ENCODE measurements at places on chromosomes 2 and 18.

DNA sequence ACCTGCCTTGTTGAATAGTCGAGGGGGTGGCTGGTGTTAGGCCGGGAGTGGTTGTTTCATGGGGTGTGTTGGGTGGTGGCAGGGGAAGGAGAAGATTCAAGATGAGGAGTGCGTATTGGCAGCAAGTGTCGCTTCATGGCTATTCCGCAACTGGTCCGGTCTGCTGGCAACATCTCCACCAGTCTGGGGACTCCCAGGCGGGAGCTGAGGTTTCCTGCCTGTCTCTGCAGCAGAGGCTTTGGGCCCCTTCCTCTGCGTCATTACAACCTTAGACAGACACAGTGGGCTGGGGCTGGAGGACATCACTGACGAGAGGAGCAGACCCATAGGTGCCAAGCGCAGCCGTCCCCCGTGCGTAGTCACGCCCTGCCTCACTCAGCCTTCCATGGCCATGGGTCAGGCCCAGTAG is 64.0 kb upstream of the MCFD2 start:
- DNase-seq: no peak

DNA sequence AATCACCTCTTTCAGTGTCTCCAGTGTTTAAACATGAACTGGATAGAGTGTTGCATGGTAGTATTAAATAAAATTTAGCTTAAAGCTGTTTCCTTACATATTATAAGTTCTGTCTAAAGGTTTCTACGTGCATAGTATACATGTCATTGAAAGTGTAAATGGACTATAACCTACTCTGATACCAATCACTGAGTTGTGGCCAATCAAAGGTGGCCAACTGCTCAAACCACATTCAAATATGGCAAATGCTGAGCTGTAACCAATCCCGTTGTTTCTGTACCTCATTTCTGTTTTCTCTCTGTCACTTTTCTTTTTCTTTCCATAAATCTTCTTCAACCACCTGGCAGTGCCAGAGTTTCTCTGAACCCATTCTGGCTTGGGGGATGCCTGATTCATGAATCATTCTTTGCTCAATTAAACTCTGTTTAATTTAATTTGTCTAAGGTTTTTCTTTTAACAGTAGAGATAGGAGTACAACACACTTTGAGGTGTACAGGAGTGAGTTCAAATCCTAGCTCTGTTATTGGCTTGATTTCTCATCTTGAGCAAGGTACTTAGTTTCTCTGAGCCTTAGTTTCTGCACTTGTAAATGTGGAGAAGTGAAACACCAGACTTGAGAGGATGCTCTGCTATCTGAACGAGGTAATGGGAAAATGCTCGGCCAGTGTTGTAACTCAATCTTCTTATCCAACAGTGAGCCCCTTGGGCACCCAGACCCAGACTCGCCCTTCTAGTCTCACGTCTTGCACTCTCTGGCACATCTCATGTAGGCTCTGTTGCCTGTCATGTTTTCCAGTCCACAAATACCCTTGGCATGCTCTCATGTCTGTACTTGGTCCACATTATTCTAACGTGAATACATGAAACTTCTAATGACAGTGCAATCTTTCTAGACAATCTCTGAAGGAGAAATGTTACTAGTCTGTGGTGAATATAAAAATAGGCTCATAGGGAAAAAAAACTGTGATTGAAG is 228.0 kb downstream of the PIK3C3 start:
- DNase-seq: no peak

- DNase-seq: no peak
Observed at GRCh38 chr2:105779394-105779793, 34.7 kb downstream of the NCK2 start.

DNA sequence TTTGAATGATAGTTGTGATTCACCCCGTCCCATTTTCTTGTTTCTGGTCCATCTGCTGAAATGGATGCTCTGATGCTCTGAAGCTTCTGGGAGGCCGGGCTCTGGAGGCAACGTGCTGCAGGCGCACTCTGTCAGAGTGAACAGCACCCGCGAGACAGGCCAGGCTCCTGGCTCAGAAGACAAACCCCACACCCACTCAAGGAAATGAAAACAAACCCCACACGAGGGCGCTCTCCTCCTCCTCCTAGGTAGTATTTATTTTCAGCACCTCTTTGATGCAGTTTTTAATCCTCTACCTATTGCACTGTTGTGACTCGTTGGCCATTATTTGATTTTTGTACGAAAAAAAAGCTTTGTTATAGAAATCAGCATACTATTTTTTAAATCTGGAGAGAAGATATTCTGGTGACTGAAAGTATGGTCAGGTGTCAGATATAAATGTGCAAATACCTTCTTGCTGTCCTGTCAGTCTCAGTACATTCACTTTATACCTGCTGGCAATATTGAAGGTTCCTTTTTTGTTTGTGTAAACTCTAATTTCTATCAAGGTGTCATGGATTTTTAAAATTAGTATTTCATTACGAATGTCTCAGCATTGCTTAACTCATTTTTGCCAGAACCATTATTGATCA is 10.3 kb upstream of the CHST10 start:
- peak; percentile 20 for DNase-seq

DNA sequence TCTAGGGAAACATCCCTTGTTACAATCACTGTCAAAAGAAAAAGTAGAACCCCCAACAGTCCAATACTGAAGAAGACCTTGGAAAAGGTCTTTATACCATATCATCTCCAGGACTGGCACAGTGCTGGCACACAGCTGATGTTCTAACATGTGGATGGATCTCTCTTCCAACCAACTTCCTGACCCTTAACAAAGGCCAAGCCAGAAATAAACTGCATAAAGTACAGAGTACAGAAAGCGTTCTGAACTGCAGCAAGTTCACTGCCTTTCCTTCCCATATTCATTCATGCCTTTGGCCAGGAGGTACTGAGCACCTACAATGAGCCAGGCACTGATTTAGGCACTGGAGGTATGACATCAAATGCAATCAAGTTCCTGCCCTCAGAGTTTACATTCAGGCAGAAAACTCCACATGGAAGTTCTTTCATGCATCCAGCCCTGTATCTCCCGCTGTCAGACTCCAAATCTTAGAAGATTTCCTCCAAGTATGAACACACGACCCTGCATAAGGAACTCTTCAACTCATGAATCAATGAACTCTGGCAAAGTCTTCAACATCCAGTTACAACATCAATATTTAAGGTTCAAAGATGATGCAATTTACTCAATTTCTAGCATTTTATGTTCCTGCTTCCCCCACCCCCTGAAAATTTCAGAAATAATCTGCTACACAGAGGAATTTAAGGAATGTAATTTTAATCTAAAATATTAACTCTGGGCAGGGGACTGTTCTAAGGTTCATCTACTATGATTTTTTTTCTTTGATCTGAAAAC is 33.8 kb downstream of the ACVR1 start:
- no peak for DNase-seq

DNA sequence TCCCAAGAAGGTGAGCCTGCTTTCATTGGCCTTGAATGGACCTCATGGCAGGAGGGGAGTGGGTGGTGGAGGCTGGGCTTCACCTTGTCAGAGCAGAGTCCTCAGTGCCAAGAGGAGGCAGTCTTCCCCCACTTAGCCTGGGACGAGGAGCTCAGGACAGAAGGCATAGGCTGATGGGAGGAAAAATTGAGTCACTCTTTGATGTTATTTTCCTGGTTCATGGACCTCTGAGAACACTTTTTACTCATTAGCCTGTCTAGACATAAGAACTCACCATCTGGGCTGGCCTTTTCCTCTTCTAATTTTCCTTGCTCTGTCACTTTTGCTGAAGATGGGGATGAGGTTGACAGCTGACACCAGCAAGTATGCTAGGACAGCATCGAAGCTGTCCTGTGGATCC is 225.7 kb upstream of the TNP1 start:
- DNase-seq: no peak

DNA sequence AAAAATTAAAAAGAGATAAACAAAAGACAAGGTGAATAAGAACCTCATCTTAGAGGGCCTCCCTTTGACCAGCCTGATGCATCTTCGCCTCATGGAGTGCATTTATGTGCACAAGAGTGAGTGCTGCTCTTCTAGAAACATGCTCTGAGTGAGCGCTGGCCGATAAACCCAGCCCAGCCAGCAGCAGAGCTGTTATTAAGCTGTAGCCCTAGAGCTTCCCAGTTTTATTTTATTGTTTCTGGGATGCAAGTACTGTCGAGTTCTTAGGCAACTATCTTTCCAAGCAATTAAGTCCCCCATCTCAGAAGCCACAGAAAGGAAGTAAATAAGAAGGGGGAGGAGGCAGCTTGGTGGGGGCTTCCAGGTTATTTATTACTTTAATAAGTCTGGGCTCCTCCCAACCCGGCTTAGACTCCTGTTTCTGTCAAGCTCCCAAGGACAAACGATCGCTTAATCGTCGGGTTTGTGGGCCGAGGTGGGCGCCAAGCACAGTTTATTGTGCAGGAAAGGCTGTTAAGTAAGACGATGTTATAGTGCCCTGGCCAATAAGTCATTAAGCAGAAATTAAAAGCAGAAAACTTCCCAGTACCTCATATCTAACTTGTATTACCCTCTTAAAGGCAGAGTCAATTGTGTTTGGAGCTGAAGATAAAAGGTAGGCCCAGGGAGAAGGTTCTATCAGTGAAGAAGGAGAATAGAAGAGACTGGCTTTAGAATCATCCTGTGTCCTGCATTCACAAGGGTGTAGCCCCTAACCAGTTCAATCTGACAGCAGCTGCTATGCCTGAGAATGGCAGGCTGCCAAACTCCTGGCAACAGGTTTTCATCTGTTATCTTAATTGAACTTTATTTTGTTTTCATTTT is 176.3 kb downstream of the PIK3C3 start:
- no peak for DNase-seq

- no peak for DNase-seq
Observed at GRCh38 chr2:224638301-224638823, 53.2 kb upstream of the CUL3 start.

DNA sequence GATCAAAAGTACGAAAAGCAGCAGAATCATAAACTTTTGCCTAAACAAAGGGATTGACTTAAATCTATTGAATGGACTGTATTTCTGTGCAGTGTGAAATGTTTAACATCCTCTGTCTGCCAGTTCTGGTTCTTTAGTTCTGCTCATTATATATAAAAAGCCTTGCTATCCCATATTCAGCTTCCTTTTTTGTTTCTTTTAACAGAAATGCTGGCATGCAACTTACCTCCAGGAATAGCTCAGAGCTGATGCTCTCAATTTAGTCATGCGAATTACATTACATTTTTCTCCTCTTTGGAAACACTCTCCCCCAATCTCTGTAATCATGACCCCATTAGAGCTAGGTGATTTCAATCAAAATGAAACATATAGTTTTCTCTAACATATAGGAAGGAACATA is 73.6 kb downstream of the SPHKAP start:
- no peak for DNase-seq

- no peak for DNase-seq
Observed at GRCh38 chr2:120534457-120534856, 188.5 kb downstream of the INHBB start.

DNA sequence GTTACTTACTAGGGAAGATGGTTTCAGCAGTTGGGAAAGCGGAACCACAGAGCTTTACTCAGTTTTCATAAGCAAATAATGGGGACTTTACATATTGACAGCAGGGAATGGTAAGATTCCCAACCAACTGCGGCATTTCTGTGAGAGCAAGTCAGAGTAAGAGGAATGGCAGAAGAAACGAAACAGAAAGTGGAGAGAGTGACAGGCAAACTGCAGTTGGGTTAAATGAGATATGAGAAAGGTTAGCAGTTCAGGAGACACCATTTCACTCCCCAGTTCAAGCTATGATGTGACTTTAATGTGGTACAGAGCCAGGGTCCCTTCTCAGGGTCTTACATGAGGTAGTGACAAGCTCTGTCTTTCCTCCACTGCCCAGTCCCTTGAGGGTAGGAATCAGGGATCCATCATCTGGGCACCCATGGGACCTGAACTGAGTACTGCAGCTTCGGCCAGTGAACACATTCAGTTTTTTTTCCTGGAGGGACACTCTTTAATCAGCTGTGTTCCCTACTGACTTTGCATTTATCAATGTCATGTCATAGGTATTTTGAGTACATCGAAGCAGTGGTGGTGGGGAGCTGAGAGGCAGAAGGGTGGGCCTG is 33.0 kb upstream of the GREB1 start:
- DNase-seq: no peak

DNA sequence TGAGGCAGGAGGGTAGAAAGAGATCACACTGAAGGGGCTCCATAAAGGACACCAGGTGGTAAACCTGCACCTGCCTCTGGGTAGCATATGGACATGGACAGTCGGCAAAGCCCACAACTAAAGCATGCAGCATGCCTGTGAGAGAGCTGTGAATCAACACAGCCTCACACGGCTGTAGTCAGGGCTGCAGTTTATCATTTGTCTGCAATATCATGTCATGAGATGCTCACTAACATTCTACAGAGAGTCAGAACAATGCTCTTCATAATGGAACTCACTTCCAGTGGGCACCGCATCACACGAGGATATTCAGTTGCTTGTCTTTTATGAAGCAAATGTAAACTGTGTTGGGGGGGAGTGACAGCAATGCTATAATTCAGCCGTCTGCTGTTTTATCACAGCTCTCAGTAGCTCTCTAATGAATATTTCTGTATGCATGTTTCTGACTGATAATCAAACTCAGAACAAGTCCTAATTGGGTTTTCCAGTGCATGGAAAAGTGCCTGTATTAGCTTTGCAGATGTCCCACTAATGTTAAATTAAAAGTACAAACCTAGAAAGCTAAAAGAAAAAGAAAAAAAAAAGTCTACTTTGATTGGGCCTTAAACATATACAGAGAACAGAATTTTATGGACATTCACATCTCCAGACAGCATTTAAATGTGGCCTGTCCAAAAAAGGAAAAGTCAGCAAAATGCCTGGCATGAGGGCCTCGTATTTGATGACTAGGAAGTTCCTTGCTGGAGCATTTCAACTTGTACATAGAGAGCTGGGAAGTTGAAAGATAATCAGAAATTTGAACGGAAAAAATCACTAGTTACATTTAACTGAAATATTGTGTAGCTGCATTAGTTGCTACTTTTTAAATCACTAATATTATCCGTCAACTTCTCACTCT is 406.1 kb upstream of the SOX11 start:
- DNase-seq: no peak

- peak; percentile 6 for DNase-seq
Observed at GRCh38 chr2:151437630-151438029, 27.9 kb downstream of the RIF1 start.

DNA sequence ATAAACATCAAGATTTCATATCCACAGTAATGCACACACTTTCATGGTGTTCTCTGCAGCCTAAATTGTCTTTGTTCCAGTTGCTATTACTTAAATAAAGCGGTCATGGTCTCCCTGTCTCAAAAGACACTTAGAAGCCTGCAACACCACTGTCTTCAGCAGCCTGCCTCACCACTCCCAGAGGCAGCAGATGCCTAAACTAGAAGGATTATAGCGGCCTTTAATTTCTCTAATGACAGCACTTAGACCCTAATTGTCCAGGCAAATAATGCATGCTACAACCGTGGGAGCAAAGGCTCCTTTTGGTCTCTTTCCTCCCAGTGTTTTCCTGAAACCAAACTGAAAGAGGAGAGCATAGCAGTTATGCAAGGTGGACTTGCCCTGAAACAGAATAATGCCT is 248.8 kb upstream of the SLC39A10 start:
- DNase-seq: no peak

DNA sequence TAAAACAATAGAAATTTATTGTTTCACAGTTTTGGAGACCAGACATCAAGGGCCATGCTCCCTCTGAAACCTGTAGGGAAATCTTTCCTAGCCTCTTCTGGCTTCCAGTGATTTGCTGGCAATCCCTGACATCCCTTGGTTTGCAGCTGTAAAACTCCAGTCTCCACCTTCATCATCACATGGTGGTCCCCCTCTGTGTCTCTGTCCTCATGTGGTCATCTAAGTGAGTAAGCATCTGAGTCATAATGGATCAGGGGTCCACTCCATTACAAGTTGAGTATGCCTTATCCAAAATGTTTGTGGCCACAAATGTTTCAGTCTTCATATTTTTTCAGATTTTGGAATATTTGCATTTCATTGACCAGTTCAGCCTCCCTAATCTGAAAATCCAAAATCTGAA is 5.6 kb upstream of the SGPP2 start:
- no peak for DNase-seq
